ENCODE measurements at places on chromosomes 2 and 18. TPM values are rescaled to one million over a fixed set of nuclear protein-coding genes. Genes with fewer than 3 reads are reported as not detected.

Gene INO80B
- total RNA-seq, result 18.5 TPM

Gene ARHGAP28
- 36.8 TPM for total RNA-seq

- no peak for DNase-seq
Observed at GRCh38 chr2:173043476-173043875, 32.2 kb upstream of the MAP3K20 start.

GRCh38 chr18:74773171-74773624 lies 175.5 kb downstream of the ZNF407 start:
- DNase-seq, result no peak

DNA sequence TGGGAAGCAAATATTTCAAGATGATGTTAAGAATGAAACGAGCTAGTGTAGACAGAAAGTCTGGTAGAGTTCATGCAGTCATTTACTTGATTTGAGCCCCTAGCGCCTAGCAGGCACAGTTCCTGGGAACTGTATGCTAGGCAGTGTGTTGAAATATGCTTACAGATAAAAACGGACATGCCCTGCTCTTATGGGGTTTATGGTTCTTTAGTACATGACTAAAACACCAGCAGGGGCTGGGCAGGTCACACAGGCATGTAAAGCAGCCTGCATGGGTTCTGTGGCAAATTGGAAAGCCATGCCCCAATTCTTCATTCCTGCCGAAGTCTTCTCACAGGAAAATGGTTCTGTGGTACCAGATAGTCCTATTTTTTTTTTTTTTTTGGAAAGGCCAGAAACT lies 27.3 kb upstream of the MGAT5 start:
- DNase-seq, result no peak

Gene SMYD1
- total RNA-seq, result 0.25 TPM

Gene OR6B3
- total RNA-seq, result not detected

Gene FAM110C
- not detected for total RNA-seq

- DNase-seq, result no peak
Observed at GRCh38 chr2:204967199-204967960, 422.1 kb downstream of the PARD3B start.

Gene STON1
- 4.2 TPM for total RNA-seq

- no peak for DNase-seq
Observed at GRCh38 chr2:179588486-179589145, 272.8 kb downstream of the ZNF385B start.

DNA sequence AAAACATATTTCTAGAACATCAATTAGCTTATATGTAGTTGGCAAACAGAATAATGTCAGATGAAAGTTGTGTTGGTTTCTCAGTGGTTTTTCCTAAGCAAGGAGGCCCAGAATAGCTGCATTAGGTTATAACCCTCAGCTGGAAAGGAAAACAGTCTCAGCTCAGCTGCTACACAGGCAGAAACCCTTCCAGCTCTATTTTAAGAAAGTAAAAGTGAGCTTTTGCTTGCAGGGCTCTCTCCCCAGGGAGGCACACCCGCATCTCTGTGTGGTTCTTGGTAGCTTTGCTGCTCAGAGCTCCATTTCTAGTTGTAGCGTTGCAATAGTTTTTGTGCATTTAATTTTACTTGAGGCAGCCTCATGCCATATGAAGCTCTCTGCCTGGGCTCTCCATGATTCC lies 54.6 kb downstream of the PIKFYVE start:
- peak; percentile 39 for DNase-seq

DNA sequence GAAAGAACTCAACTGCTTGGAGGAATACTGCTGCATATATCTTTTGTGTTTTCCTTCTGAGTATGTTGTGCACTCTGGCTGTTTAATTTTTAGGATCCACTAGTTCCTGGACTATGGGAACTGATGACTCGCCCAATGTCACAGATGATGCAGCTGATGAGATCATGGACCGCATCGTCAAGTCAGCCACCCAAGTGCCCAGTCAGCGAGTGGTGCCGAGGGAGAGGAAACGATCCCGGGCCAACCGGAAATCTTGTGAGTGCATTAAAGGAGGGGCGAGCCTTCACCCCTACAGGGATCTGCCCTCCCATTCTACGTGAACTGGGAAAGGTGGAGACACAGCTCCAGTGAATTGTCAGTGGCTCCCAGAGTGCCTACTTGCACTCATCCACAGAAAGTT lies 59.6 kb downstream of the TPGS2 start:
- no peak for DNase-seq

Measured in glutamatergic neuron (in vitro differentiated cells).